Naive thymus-derived CD4-positive, alpha-beta T cell (primary cell): ENCODE measurements at places on chromosomes 7 and 10.

GRCh38 chr10:133378251-133379096, 588 bp upstream of the PAOX start:
- peak; percentile 78 for DNase-seq
- H3K4me1 ChIP-seq: peaks cover 3% of the 10 kb centered on the region
- peak overlapping the region; percentile 69 for H3K27ac ChIP-seq
- no peaks in the 10 kb centered on the region for H3K36me3 ChIP-seq
- H3K27me3 ChIP-seq: no peaks in the 10 kb centered on the region

GRCh38 chr10:117801691-117802090, 245.1 kb downstream of the RAB11FIP2 start:
- no peaks in the 10 kb centered on the region for H3K36me3 ChIP-seq
- H3K4me3 ChIP-seq: no peak overlapping the region
- H3K27me3 ChIP-seq: no peaks in the 10 kb centered on the region
- DNase-seq: no peak
- no peaks in the 10 kb centered on the region for H3K4me1 ChIP-seq

DNA sequence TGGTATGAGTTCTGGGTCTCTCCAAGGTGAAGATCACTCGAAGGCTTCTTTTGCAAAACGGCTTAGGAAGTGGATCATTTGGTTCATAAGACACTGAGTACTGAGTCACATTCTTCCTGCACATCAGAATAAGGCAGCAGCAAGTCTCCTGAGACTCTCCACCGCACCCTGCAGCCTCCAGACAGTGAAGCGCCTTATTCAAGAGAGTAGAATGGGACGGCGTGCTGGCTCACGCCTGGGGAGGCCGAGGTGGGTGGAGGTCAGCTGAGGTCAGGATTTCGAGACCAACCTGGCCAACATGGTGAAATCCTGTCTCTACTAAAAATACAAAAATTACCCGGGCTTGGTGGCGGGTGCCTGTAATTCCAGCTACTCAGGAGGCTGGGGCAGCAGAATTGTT, 70.3 kb downstream of the C10orf143 start:
- H3K4me1 ChIP-seq: no peaks in the 10 kb centered on the region
- no peaks in the 10 kb centered on the region for H3K36me3 ChIP-seq

DNA sequence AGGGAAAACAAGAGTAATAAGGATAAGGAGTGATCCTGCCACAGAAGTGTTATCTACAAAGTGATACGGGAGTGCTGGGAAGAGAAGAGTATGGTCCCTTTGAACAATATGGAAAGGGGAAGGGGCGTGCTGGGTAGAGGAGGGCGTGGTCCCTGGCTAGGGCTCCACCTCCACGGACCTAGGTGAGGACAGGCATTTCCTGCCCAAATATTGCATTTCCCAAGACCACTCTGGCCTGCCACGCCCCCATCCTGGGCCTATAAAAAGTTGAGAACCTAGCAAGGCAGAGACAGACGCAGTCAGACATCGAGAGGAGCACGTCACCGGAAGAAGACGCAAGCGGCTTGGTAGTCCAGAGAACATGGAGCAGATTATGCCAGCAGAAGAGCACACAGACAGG, 22.8 kb downstream of the VSTM4 start:
- H3K4me3 ChIP-seq: no peak overlapping the region
- H3K27ac ChIP-seq: no peak overlapping the region
- no peak for DNase-seq
- H3K4me1 ChIP-seq: no peaks in the 10 kb centered on the region
- H3K36me3 ChIP-seq: no peaks in the 10 kb centered on the region
- H3K27me3 ChIP-seq: no peaks in the 10 kb centered on the region

DNA sequence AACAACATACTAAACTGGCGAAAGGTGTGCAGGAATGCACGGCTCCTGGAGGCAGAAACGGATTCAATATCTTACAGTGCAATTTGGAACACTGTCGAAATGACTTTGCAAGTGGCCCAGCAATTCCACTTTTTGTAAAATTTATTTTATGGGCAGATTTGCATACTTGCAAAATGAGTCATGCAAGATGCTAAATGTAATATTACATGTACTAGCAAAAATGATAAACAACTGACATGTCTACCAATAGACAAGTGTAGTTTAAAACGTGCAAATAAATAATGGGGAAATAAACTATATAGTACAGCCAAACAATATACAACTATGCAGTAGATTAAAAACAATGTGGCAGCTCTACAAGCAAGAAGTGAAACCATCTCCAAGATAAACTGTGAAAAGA, 97.7 kb downstream of the ARHGAP12 start:
- no peaks in the 10 kb centered on the region for H3K36me3 ChIP-seq
- no peaks in the 10 kb centered on the region for H3K27me3 ChIP-seq
- DNase-seq: no peak
- no peak overlapping the region for H3K4me3 ChIP-seq
- H3K4me1 ChIP-seq: no peaks in the 10 kb centered on the region

- no peaks in the 10 kb centered on the region for H3K27me3 ChIP-seq
- no peak for DNase-seq
- H3K4me3 ChIP-seq: no peak overlapping the region
- H3K36me3 ChIP-seq: no peaks in the 10 kb centered on the region
- no peak overlapping the region for H3K27ac ChIP-seq
- H3K4me1 ChIP-seq: no peaks in the 10 kb centered on the region
Measured at GRCh38 chr7:137829337-137829992, 17.3 kb downstream of the DGKI start.

DNA sequence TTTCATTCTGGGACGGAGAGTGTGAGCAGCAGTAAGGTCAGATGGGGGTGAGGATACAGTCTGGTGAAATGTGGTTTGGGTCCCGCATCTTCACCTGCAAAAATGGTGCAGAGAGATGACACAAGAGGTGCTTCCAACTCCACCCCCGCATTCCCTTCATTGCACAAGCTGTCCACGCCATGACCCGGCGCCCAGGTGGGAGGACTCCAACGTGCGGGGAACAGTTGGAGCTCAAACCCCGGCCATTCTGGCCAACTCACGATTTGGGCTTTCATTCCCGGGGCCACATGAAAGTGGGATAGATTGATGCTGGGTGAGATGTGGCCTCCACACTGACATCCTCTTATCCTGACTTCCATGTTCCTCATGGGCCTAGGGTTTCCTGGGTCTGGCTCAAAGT, 34.6 kb upstream of the ZNF273 start:
- H3K36me3 ChIP-seq: no peaks in the 10 kb centered on the region
- no peak for DNase-seq
- no peak overlapping the region for H3K27ac ChIP-seq
- H3K27me3 ChIP-seq: no peaks in the 10 kb centered on the region
- H3K4me3 ChIP-seq: no peak overlapping the region
- no peaks in the 10 kb centered on the region for H3K4me1 ChIP-seq

DNA sequence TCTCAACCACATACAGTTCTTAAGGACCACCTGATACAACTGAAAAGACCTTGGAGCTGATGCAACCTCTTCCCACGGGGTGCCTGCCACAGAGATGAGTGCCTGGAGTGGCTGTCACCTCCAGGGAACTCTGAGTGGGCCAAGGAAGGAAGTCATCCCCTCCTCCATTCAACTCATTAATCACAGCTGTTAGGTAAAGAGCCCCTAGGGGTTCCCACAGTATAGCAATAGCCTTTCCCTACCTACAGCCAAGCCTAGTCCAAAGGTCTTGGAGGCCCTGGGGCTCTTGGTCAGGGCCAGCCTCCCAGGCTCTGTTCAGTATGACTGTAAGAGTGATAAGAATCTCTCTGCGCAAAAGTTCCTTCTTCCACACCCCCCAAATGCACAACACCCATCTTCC, 70.4 kb upstream of the NFE2L3 start:
- peaks cover 6% of the 10 kb centered on the region for H3K27me3 ChIP-seq
- no peaks in the 10 kb centered on the region for H3K36me3 ChIP-seq
- no peak for DNase-seq
- H3K4me1 ChIP-seq: peaks cover 10% of the 10 kb centered on the region
- H3K27ac ChIP-seq: no peak overlapping the region

DNA sequence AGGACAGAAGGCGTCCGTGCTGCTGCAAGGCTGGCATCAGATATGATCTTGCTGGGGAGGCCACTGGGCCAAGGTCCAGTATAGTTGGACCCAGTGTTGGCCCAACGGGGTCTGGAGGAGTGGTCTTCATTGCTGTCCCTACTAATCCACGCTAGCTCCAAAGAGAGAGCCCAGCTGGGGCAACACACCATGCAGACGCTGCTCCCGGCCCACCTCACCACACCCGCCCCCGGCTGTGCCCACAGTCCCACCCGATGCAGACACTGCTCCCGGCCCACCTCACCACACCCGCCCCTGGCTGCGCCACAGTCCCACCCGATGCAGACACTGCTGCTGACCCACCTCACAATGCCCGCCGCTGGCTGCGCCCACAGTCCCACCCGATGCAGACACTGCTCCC, 121.5 kb downstream of the VIPR2 start:
- no peak for DNase-seq
- no peak overlapping the region for H3K27ac ChIP-seq
- no peak overlapping the region for H3K4me3 ChIP-seq
- no peaks in the 10 kb centered on the region for H3K27me3 ChIP-seq

DNA sequence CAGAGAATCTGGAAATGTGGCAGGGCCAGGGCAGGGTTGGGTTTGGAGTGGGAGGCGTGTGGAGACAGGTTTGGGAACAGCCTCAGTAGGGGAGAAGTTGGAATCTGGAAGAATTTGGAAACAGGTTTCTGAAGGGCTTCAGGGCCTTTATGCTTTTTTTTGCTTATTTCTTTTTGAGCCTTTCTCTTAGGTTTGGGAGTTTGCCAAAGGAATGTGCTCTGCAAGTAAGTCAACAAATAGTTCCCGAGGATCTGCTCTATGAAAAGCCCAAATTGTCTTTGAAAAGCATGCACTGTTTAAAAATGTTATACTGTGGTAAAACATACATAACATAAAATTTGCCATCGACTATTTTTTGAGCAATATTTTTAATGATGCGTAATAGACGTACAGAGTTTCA, 86.7 kb upstream of the ADRB1 start:
- H3K36me3 ChIP-seq: no peaks in the 10 kb centered on the region
- no peaks in the 10 kb centered on the region for H3K27me3 ChIP-seq
- no peak overlapping the region for H3K4me3 ChIP-seq

DNA sequence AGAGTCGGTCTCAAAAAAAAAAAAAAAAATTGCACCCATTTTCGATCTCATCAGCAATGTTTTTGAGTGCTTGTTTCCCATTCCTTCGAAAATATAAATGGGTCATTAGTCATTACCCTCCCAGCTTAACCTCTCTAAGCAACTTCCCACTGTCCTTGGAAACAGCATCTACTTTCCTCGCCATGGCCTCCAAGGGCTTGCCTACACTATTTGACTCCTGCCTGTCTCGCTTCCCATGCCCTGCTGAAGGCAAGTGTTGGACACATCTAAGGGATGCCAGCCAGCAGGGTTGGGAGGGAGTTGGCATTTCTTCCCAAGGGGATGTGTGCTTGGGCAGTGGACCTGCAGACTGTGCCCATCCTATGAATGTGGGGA, 12.7 kb upstream of the RHBDD2 start:
- H3K4me3 ChIP-seq: no peak overlapping the region
- H3K4me1 ChIP-seq: no peaks in the 10 kb centered on the region
- H3K27me3 ChIP-seq: no peaks in the 10 kb centered on the region
- no peak overlapping the region for H3K27ac ChIP-seq

GRCh38 chr10:108899670-108900069, 1023.6 kb downstream of the XPNPEP1 start:
- H3K4me1 ChIP-seq: no peaks in the 10 kb centered on the region
- no peak overlapping the region for H3K4me3 ChIP-seq
- H3K36me3 ChIP-seq: no peaks in the 10 kb centered on the region

GRCh38 chr7:613442-614140, 93.9 kb upstream of the PDGFA start:
- no peak for DNase-seq
- H3K27ac ChIP-seq: peak overlapping the region; percentile 1
- H3K36me3 ChIP-seq: no peaks in the 10 kb centered on the region
- H3K27me3 ChIP-seq: no peaks in the 10 kb centered on the region

DNA sequence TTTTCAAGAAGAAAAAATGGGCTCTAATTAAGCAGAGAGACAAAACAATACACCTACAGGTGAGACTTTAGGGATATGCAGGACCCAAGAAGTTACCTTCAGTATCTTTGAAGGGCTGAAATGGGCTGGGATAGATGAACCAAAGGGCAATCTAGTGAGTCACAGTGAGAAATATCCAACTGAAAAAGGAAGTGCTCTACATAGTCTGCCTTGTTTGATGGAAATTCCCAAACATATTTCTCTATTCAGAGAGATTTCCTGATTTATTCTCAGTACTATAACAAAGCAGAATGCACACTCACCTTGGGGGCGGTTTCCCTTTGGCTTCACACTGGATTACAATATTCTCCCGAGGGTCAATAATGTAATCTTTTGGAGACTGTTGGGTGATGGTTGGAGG, 104.1 kb upstream of the LAMB4 start:
- no peaks in the 10 kb centered on the region for H3K27me3 ChIP-seq
- H3K36me3 ChIP-seq: no peaks in the 10 kb centered on the region
- no peak overlapping the region for H3K4me3 ChIP-seq
- no peaks in the 10 kb centered on the region for H3K4me1 ChIP-seq

DNA sequence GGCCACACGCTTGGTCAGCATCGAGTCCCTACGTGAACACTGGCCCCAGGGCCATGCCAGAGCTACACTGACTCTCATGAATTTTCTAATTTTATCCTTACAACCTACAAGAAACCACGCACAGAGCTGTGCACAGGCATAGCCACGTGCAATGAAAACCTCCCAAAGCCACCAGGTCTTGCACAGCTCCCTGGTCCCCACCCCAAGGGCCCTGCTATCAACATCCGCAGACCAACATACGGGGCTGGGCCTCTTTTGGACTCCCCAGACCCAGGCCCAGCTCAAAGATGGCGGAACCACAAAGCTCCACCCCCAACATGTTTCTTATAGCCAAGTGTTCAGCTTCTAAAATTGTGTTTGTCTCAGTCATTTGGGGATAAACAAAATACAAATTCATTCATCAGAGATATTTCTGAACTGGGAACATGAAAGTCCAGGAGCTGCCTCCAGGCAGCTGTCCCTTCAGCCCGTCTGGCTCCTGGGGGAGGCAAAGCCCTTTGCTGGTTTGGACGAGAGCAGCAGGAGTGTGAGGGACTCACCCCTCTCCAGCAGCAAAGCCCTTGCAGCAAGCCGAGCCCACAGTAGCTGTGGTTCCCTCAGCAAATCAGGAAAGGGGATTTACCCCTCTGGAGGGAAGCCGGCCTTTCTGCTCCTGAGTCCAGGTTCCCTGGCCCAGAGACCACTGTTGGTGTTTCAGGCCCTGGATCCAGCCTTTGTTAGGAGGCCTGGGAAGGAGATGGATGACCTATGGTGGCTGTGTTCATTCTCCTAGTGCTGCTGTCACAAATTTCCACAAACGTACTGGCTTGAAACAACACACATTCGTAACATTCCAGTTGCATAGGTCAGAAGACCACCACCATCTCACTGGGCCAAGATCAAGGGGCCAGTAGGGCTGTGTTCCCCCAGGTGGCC, 75.1 kb downstream of the OAT start:
- no peak for DNase-seq
- no peak overlapping the region for H3K27ac ChIP-seq
- H3K4me3 ChIP-seq: no peak overlapping the region
- no peaks in the 10 kb centered on the region for H3K4me1 ChIP-seq
- no peaks in the 10 kb centered on the region for H3K27me3 ChIP-seq

- no peaks in the 10 kb centered on the region for H3K4me1 ChIP-seq
- no peak overlapping the region for H3K4me3 ChIP-seq
- DNase-seq: no peak
- no peaks in the 10 kb centered on the region for H3K27me3 ChIP-seq
Measured at GRCh38 chr7:78125884-78126283, 327.3 kb downstream of the PHTF2 start.
